ENCODE measurements at places on chromosomes 4 and X.

DNA sequence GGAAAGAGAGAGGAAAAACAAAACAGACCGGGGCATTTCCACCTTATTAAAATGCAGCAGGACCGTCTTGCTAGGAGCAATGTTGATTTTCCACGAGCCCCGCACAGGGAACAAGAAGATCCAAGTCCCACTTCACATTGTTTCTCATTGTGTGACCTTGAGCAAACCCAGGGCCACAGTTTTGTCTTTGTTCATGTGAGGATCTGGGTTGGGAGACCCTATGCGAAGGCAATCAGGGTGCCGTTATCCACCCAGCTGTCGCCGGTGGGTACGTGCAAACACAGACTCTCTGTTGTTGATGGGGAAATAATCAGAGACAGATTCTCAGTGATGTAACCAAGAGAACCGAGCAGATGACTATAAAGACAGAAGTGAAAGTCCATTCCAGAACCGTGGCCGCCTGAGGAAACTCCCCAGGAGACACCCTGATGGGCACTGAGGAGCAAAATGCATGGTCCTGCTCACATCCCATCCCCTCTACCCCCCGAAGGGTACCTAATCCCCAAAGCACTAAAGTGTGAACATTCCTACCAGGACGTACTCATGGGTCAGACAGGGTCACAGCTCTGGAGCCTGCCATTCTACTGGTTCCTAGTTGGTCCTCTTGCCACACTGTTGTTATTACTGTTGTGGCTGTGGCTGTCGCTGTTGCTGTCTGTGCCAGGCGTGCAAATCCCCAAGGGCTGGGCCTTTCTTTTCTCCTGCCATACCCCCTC is 102.7 kb upstream of the RBPJ start:
- no peak overlapping the region for H3K4me3 ChIP-seq
- H3K36me3 ChIP-seq, result no peaks in the 10 kb centered on the region
- no peak for DNase-seq
- H3K4me1 ChIP-seq, result no peaks in the 10 kb centered on the region
- no peaks in the 10 kb centered on the region for H3K27me3 ChIP-seq

DNA sequence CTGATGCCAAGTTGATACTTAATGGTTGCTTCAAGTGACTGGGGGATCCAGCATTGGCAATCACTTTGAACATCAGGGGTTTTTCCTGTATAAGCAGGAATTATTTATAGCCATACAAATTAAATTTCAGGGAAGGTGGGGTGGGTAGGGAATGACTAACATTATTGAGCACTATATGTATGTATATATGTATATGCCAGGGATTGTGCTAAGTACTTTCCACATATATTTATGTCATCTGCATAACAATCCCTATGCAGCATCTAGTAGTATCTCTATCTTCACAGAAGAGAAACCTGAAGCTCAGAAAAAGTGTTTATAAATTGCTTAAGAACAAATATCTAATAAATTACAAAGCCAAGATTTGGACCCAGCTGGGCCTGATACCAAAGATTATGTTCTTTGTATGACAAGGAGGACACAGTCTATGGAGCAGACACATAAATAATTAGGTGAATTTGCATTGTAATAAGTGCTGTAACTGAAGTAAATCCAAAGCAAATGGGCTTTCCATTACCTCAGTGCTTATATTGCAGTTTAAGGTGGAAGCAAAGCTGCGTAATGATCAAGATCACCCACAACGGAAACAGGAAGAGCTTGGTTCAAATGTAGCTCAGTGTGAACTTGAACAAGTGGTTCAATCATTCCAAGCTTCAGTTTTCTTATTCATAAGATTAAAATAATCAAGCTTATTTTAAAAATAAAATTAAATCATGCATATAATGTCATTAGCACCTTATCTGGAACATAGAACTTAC is 18.9 kb upstream of the RASGEF1B start:
- H3K4me3 ChIP-seq, result no peak overlapping the region
- H3K36me3 ChIP-seq, result no peaks in the 10 kb centered on the region
- H3K27ac ChIP-seq, result no peak overlapping the region
- no peaks in the 10 kb centered on the region for H3K27me3 ChIP-seq
- no peaks in the 10 kb centered on the region for H3K4me1 ChIP-seq

GRCh38 chrX:29297171-29297800 is 710.0 kb downstream of the IL1RAPL1 start:
- H3K36me3 ChIP-seq, result no peaks in the 10 kb centered on the region
- DNase-seq, result no peak
- no peak overlapping the region for H3K4me3 ChIP-seq
- no peaks in the 10 kb centered on the region for H3K4me1 ChIP-seq

DNA sequence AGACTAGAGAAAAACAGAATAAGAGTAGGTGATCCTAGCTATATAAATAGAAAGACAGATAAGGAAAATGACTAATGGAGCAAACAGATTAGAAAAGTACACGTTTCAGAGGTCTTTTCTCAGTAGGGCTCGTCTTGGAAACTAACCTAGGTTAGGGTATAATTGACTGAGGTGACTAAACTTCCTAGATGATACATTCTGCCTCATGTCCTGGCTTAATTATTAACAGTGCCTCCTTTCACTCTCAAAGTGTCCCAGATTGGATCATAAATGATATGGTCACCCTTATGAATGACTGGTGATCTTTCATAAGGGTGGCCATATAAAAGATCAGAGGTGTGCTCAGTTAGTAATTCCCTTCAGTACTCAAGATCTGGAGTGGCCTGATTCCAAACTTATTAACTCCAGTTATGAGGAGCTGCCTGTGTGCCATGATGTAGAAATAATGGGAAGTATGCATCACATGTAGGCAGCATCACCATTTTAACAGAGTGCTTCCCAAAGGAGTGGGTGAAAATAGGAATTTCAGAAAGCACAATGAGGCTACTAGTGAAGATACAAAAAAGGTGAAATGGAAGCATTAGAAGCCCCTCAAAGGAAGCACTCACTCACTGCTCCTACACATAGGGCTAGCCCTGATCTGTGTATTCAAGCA is 14.7 kb upstream of the GRIA3 start:
- H3K27ac ChIP-seq, result no peak overlapping the region
- H3K4me1 ChIP-seq, result no peaks in the 10 kb centered on the region
- DNase-seq, result no peak
- no peaks in the 10 kb centered on the region for H3K36me3 ChIP-seq
- no peak overlapping the region for H3K4me3 ChIP-seq

GRCh38 chr4:56475917-56476316 is 8.5 kb downstream of the SRP72 start:
- H3K4me1 ChIP-seq, result no peaks in the 10 kb centered on the region
- no peak overlapping the region for H3K4me3 ChIP-seq
- H3K36me3 ChIP-seq, result no peaks in the 10 kb centered on the region
- DNase-seq, result no peak

DNA sequence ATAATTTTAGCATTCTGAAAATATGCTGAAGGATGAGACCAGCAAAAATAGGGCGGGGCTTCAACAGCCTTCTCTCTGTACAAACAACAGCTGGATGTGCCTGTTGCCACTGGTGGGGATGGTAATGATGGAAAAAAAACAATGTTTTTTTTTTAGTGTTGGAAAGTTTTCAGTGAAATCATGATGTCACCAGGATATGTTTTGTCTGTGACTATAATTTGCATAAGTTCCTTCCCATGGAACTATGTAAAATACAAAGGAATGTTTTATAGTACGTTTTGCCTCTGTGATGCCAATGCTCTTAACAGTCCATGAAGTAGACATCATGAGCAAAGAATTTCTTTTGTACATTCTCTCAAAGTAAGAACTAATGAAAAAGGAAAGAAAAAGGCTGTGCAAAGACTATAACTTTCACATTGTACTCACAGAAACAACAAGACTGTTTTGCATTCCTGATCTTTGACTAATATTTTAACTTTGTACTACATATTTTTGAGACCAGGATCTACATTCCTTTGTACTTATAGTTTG is 589.7 kb downstream of the SPRY1 start:
- peaks cover 3% of the 10 kb centered on the region for H3K4me1 ChIP-seq
- no peaks in the 10 kb centered on the region for H3K27me3 ChIP-seq
- H3K4me3 ChIP-seq, result no peak overlapping the region
- H3K36me3 ChIP-seq, result no peaks in the 10 kb centered on the region
- H3K27ac ChIP-seq, result no peak overlapping the region

DNA sequence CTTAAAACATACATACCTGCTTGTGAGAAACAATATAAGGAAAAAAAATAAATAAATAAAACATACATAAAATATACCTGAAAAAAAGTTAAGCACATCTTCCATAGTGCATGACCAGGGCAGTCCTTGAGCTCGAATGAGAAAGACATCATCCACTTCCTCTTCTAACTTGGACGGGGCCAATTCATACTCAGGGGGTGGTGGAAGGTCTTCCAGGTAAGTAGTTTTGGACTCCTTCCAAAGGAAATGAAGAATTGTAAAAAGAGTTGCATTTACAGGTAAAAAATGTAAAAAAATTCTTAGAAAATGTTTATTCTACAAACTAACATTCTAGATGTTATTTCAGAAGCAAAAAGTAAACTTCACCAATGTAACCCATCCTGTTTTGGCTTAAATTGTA is 3.6 kb downstream of the GRSF1 start:
- no peak for DNase-seq
- no peak overlapping the region for H3K4me3 ChIP-seq
- H3K36me3 ChIP-seq, result no peaks in the 10 kb centered on the region
- H3K27me3 ChIP-seq, result no peaks in the 10 kb centered on the region
- H3K27ac ChIP-seq, result no peak overlapping the region
- H3K4me1 ChIP-seq, result no peaks in the 10 kb centered on the region

DNA sequence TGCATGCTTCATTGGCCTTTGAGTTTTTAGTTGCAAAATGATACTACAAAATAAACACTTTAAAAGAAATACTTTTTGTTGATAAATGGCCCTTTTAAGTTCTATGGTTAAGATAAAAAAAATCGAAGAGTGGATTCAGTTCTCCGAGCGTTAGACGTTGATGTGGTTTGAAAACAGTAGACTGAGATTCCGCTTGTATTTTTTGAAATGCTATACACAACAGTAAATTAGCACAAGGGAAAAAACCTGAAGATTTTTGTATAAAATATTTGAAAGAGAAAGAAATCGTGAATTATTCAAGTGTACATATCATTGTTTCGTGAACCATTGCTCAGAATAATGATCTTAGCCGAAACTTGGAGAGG is 1.4 kb downstream of the BMP2K start:
- no peak for DNase-seq
- no peak overlapping the region for H3K27ac ChIP-seq
- H3K36me3 ChIP-seq, result no peaks in the 10 kb centered on the region

GRCh38 chr4:85761803-85762528 is 287.0 kb downstream of the ARHGAP24 start:
- H3K27me3 ChIP-seq, result no peaks in the 10 kb centered on the region
- no peak overlapping the region for H3K4me3 ChIP-seq
- H3K27ac ChIP-seq, result no peak overlapping the region
- no peaks in the 10 kb centered on the region for H3K36me3 ChIP-seq
- no peak for DNase-seq

- H3K27ac ChIP-seq, result no peak overlapping the region
- no peak overlapping the region for H3K4me3 ChIP-seq
- no peak for DNase-seq
- no peaks in the 10 kb centered on the region for H3K36me3 ChIP-seq
- no peaks in the 10 kb centered on the region for H3K27me3 ChIP-seq
- H3K4me1 ChIP-seq, result no peaks in the 10 kb centered on the region
These were observed 42.1 kb downstream of the RBPJ start for GRCh38 chr4:26362745-26363439.

GRCh38 chrX:120797188-120797851 is 78.3 kb downstream of the CT47B1 start:
- no peaks in the 10 kb centered on the region for H3K36me3 ChIP-seq
- H3K27ac ChIP-seq, result no peak overlapping the region
- no peak overlapping the region for H3K4me3 ChIP-seq
- no peaks in the 10 kb centered on the region for H3K4me1 ChIP-seq

GRCh38 chr4:81360737-81361136 is 111.0 kb downstream of the RASGEF1B start:
- no peak overlapping the region for H3K4me3 ChIP-seq
- no peaks in the 10 kb centered on the region for H3K27me3 ChIP-seq
- H3K4me1 ChIP-seq, result no peaks in the 10 kb centered on the region

GRCh38 chrX:31338991-31339350 is 267.1 kb upstream of the FTHL17 start:
- no peak for DNase-seq

- no peak for DNase-seq
- no peaks in the 10 kb centered on the region for H3K4me1 ChIP-seq
- no peak overlapping the region for H3K27ac ChIP-seq
- H3K36me3 ChIP-seq, result no peaks in the 10 kb centered on the region
- H3K4me3 ChIP-seq, result no peak overlapping the region
- H3K27me3 ChIP-seq, result no peaks in the 10 kb centered on the region
These were observed 444.8 kb upstream of the SLIT2 start for GRCh38 chr4:19806865-19807264.

DNA sequence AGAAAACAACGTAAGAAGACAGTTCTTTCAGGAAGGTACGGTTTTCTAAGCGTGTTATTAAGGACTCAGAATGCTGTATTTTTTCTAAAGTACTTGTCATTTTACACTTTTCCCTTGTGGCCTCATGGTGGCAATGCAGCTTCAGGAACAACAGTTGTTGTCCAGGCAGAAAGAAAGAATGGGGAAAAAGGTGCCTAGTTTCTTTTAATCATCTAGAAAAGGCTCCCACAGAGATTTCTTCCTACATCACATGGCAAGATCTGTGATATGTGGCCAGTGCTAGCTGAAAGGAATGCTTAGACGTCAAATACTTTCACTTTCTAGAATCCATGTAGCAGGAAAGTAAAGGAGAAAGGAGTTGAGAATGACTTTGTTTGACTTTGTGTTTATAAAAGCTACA is 49.0 kb upstream of the TRAM1L1 start:
- H3K4me1 ChIP-seq, result no peaks in the 10 kb centered on the region
- DNase-seq, result no peak
- no peaks in the 10 kb centered on the region for H3K36me3 ChIP-seq
- H3K27ac ChIP-seq, result no peak overlapping the region

- H3K4me1 ChIP-seq, result no peaks in the 10 kb centered on the region
- DNase-seq, result no peak
- H3K27me3 ChIP-seq, result no peaks in the 10 kb centered on the region
- H3K36me3 ChIP-seq, result no peaks in the 10 kb centered on the region
- H3K4me3 ChIP-seq, result no peak overlapping the region
These were observed 138.6 kb downstream of the HDX start for GRCh38 chrX:84363663-84364062.

DNA sequence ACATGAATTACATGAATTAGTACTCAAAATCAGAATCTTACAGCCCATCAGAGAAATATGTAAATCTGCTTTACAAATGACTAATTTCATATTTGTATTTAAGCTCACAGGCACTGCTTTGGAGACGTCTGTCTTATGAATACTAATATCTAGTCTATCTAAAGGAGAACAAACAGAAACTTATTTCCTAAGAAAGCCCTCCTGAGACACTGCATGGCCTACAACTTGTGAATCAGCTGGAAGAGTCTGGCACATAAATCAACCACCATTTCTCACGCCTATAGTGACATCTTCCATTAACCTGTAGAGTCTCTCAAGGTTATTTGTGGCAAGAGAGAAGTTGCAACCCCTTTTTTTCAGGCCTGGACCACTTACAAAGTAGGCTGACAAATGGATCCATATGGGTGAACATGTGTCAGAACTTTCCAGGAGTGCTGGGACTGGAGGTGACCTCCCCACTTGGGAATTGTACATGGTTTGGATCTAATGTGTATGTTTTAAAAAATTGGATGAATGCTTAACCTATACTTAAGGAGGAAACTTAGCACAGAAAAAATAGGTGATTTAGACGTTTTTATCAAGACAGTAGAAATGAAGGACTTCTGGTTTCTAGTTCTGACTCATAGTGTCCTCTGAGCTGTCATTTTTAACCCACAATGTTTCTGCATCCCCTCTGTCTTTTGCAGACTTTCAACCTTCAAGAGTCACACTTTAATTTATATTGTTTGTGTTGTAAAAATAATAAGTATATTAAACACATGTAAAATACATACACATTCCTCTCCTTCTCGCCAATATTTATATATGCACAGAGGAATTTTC is 83.2 kb upstream of the ARHGAP24 start:
- no peaks in the 10 kb centered on the region for H3K36me3 ChIP-seq
- no peak overlapping the region for H3K4me3 ChIP-seq
- no peaks in the 10 kb centered on the region for H3K27me3 ChIP-seq
- no peak for DNase-seq
- no peak overlapping the region for H3K27ac ChIP-seq
- H3K4me1 ChIP-seq, result no peaks in the 10 kb centered on the region

Measured in prostate gland (tissue), 2 donors.